ENCODE measurements at places on chromosomes 1 and 21. TPM values are rescaled to one million over a fixed set of nuclear protein-coding genes. Genes with fewer than 3 reads are reported as not detected.

KCNH1 gene
- total RNA-seq: 0.54 TPM

ZNF593OS gene
- total RNA-seq: not detected

AMY2A gene
- total RNA-seq: not detected

HRNR gene
- total RNA-seq: not detected

CAPN8 gene
- not detected for total RNA-seq

PGLYRP4 gene
- not detected for total RNA-seq

IFI44 gene
- not detected for total RNA-seq

PAQR6 gene
- 35.7 TPM for total RNA-seq

APOBEC4 gene
- total RNA-seq: not detected

NTRK1 gene
- total RNA-seq: 3.8 TPM

DIO1 gene
- not detected for total RNA-seq

LRRIQ3 gene
- total RNA-seq: 0.81 TPM

VSIG8 gene
- not detected for total RNA-seq

NR1I3 gene
- total RNA-seq: 0.33 TPM

SLAMF9 gene
- not detected for total RNA-seq

CHI3L2 gene
- not detected for total RNA-seq

GCSAML gene
- not detected for total RNA-seq

ACADM gene
- total RNA-seq: 63.3 TPM

SMPDL3B gene
- 6.0 TPM for total RNA-seq

ZBED6 gene
- total RNA-seq: 6.3 TPM

ASCL5 gene
- 0.18 TPM for total RNA-seq

SPRR2D gene
- not detected for total RNA-seq

FAAP20 gene
- total RNA-seq: 130 TPM

BACE2 gene
- total RNA-seq: 8.1 TPM

C1QC gene
- total RNA-seq: not detected

SYT14 gene
- 0.70 TPM for total RNA-seq

FAM163A gene
- 0.42 TPM for total RNA-seq

SPRR2B gene
- total RNA-seq: not detected

CFHR1 gene
- total RNA-seq: 0.25 TPM

CSF1 gene
- total RNA-seq: 5.7 TPM

FABP3 gene
- total RNA-seq: 250 TPM

UBL4B gene
- total RNA-seq: not detected

CLDN17 gene
- not detected for total RNA-seq

NBPF9 gene
- total RNA-seq: 12.7 TPM

PGBD5 gene
- total RNA-seq: 0.32 TPM

CCDC181 gene
- total RNA-seq: 5.9 TPM

CHI3L1 gene
- total RNA-seq: not detected

ERICH3 gene
- total RNA-seq: 0.14 TPM

SORT1 gene
- total RNA-seq: 25.9 TPM

TNFRSF18 gene
- total RNA-seq: not detected

AMY2B gene
- 50.8 TPM for total RNA-seq

PROX1 gene
- 28.7 TPM for total RNA-seq

FCRL2 gene
- total RNA-seq: not detected

TOE1 gene
- total RNA-seq: 15.5 TPM

SIKE1 gene
- 91.9 TPM for total RNA-seq
